ENCODE measurements at places on chromosomes 6 and 20.

- DNase-seq = no peak
These were observed 59.9 kb downstream of the REV3L start for GRCh38 chr6:111423055-111423633.

DNA sequence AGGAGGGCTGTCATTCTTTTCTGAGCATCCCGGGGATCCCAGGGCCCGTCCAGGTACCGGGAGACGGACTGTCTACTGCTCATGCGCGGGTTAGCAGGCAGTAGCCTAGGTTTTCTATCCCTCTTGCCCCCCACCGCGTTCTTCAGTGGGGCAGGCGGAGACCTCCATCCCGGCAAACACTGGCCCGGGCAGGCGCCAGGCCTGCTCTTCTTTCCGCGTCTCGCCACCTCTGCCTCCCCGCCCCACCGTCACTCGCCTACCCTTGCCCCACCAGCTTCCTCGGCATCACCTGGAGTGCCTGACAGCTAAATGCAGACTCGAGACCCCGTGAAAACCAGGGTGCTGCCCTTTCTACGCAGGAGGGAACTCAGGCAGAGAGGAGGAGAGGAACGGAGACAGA lies 1937.7 kb upstream of the DEFB115 start:
- no peak for DNase-seq

DNA sequence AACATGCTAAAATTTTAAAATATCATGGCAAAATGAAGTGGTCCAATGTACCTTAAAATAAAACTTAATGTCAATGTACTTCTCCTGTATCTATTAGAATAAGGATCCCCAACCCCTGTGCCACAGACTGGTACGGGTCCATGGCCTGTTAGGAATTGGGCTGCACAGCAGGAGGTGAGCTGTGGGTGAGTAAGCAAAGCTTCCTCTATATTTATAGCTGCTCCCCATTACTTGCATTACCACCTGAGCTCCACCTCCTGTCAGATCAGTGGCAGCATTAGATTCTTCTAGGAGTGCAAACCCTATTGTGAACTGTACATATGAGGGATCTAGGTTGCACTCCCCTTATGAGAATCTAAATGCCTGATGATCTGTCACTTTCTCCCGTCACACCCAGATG lies 86.0 kb downstream of the SLC16A10 start:
- DNase-seq = no peak

DNA sequence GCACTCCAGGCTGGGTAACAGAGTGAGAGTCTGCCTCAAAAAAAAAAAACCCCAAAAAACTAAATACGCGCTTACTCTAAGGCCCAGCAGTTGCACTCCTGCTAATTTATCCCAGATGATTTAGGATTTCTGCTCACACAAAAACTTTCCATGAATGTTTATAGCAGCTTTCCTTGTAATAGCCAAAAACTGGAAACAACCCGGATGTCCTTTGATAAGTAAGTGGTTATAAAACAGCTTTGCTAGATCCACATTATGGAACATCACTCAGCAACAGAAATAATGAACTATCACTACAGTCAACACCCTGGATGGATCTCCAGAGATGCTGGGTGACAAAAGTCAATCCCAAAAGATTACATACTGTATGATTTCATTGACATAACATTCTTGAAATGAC lies 220.4 kb upstream of the JARID2 start:
- DNase-seq = no peak

- no peak for DNase-seq
These were observed 19.8 kb upstream of the C6orf62 start for GRCh38 chr6:24738741-24739140.
